ENCODE measurements at places on chromosomes 13 and 19.
A peak's percentile ranks its signal among the peaks of the same experiment; 100 is the strongest.

GRCh38 chr13:20729633-20730585 lies 26.4 kb downstream of the IL17D start:
- no peak for DNase-seq

DNA sequence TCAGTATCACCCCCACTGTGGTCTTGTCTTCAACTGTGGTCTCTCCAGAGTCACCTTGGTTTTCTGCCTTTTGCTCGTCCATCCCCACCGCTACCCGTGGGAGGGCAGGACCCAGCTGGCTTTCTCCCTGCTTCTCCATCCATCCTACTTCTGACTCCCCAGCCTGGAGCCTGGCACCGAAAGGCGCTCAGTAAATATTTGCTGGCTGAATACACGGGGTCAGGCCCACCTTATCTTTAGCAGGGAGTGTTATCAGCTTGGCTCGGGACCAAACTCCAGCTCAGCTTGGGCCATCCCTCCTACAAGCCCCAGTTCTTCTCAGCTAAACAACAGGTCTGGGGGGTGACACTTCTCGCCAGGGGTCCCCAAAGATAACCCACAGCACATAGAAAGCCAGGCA lies 62.0 kb upstream of the KLF2 start:
- no peak for DNase-seq

GRCh38 chr13:41312176-41312500 lies 1.1 kb downstream of the NAA16 start:
- peak; percentile 61 for DNase-seq

GRCh38 chr13:71695662-71696061 lies 171.3 kb downstream of the DACH1 start:
- DNase-seq, result no peak

- no peak for DNase-seq
Observed at GRCh38 chr13:77732287-77732686, 34.8 kb downstream of the SLAIN1 start.

All from RPMI8226 (cell line).